ENCODE measurements at places on chromosomes 6 and 20. TPM values are rescaled to one million over a fixed set of nuclear protein-coding genes. Genes with fewer than 3 reads are reported as not detected.

DNA sequence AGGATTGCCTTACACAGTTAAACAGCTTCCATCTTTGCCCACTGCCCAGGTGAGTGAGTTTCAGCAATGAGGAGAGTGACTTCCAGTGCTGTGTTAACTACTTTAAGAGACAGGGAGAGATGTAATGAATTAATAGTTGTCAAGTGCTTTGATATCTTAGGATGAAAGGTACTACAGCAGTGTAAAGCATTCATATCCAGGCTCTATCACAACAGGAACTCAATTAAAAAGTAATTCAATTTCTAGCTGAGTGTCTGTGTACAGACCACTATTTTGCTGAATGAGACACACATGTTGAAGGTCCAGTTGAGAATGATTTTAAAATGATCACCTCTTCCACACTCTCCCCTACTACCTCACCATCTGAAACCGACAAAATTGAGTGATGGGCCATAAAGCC lies 70.7 kb upstream of the BEND3 start:
- H3K27ac ChIP-seq = no peak overlapping the region
- H3K27me3 ChIP-seq = no peaks in the 10 kb centered on the region
- no peaks in the 10 kb centered on the region for H3K4me1 ChIP-seq
- no peaks in the 10 kb centered on the region for H3K36me3 ChIP-seq
- DNase-seq = no peak

GRCh38 chr20:35326021-35326739 lies 34.0 kb upstream of the FAM83C start:
- DNase-seq = peak; percentile 67
- no peak overlapping the region for H3K4me3 ChIP-seq
- no peaks in the 10 kb centered on the region for H3K27me3 ChIP-seq
- no peaks in the 10 kb centered on the region for H3K4me1 ChIP-seq
- H3K27ac ChIP-seq = no peak overlapping the region

GRCh38 chr6:133707456-133707855 lies 181.5 kb upstream of the TCF21 start:
- no peak overlapping the region for H3K27ac ChIP-seq
- H3K4me3 ChIP-seq = no peak overlapping the region
- H3K4me1 ChIP-seq = no peaks in the 10 kb centered on the region

Gene IRAK1BP1
- total RNA-seq = 6.6 TPM

- H3K4me3 ChIP-seq = no peak overlapping the region
- no peak overlapping the region for H3K27ac ChIP-seq
- no peaks in the 10 kb centered on the region for H3K36me3 ChIP-seq
- no peak for DNase-seq
- H3K4me1 ChIP-seq = peaks cover 2% of the 10 kb centered on the region
- H3K27me3 ChIP-seq = no peaks in the 10 kb centered on the region
Measured at GRCh38 chr6:25899580-25900408, 25.8 kb upstream of the SLC17A3 start.

Gene IPCEF1
- total RNA-seq = 25.9 TPM

DNA sequence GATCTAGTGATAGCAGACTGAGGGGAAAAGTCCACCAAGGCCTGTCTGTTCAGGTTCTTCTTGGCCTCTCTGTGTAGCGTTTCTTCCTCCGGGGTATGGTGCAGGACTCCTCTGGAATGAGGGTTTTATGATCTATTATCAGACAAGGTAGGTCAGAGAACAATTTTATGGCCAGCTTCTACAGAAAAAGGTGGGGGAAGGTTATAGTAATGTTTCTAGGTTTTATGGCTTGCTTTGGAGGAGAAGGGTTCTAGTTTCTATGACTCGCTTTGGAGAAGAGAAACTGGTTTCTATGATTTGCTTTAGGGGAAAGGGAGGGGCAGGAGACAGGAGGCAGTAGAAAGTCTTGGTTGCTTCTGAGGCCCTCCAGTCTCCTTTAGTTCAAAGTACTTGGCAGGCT lies 144.8 kb upstream of the LAMA2 start:
- DNase-seq = no peak
- no peak overlapping the region for H3K4me3 ChIP-seq
- H3K4me1 ChIP-seq = no peaks in the 10 kb centered on the region
- no peaks in the 10 kb centered on the region for H3K36me3 ChIP-seq
- H3K27ac ChIP-seq = no peak overlapping the region
- no peaks in the 10 kb centered on the region for H3K27me3 ChIP-seq

Data from kidney (tissue), 22 donors.